SHP77 (cell line): ENCODE measurements at places on chromosomes 5 and 9.

GRCh38 chr5:159209438-159210209 is at the start of gene RNF145:
Gene RNF145 (minus strand): TSS chr5:159209553. CDS start chr5:159203617, 5,936 bp downstream.
- DNase-seq: peak; percentile 79

GRCh38 chr9:123349033-123349432 is 7.0 kb upstream of the CRB2 start:
- no peak for DNase-seq

GRCh38 chr5:96750110-96750822 is 57.5 kb downstream of the ERAP1 start:
- DNase-seq: no peak

GRCh38 chr5:113390224-113390623 is 44.6 kb downstream of the TSSK1B start:
- DNase-seq: no peak
